ENCODE measurements at places on chromosomes 6 and 20.

GRCh38 chr20:37759052-37759553 is 65.3 kb downstream of the CTNNBL1 start:
- no peak for DNase-seq

- peak; percentile 16 for DNase-seq
Measured at GRCh38 chr6:20200761-20201630, 11.3 kb downstream of the MBOAT1 start.

- DNase-seq, result no peak
Measured at GRCh38 chr6:26743157-26743821, 83.7 kb upstream of the ZNF322 start.

DNA sequence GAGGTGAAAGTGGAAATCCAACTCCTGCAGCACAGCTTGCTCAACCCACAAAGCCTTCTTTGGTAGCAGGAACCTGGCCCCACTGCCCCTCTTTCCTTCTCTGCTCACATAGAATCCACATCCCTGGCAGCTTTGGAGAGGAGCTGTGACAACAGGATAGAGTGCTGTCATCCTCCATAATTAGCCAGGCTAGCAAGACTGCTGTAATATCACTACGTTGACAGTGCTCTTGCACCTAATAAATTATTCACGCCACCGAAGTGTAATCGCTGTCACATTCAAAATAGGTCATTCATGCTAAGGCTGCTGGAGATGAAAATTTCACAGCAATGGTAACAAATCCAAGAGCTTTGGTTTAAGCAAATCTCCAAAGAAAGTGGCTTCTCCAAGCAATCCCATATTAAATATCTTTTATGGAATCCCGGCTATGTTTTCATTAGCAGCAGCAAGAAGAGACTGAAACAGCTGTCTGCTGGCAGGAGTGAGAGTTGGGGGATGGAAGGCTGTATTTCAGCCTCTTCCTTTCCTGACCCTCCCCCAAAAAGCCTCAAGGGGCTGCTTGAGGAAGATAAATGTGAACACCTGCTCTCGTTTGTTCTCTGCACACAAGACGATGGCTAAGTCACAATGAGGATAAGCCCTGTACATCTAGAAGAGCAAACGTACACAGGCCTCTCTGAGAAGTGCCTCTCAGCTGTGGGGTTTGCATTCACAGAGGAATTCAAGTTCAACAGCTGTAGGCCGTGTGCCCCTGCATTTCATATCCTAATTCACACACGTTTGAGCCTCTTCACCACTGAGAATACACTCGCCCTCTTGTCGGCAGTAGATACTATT is 16.5 kb downstream of the RIPOR2 start:
- no peak for DNase-seq

- no peak for DNase-seq
Measured at GRCh38 chr20:50325651-50326050, 135.0 kb downstream of the CEBPB start.

- peak; percentile 13 for DNase-seq
Measured at GRCh38 chr20:45229264-45230056, 8.3 kb downstream of the SEMG2 start.

GRCh38 chr6:48471326-48471725 is 360.3 kb upstream of the PTCHD4 start:
- no peak for DNase-seq

DNA sequence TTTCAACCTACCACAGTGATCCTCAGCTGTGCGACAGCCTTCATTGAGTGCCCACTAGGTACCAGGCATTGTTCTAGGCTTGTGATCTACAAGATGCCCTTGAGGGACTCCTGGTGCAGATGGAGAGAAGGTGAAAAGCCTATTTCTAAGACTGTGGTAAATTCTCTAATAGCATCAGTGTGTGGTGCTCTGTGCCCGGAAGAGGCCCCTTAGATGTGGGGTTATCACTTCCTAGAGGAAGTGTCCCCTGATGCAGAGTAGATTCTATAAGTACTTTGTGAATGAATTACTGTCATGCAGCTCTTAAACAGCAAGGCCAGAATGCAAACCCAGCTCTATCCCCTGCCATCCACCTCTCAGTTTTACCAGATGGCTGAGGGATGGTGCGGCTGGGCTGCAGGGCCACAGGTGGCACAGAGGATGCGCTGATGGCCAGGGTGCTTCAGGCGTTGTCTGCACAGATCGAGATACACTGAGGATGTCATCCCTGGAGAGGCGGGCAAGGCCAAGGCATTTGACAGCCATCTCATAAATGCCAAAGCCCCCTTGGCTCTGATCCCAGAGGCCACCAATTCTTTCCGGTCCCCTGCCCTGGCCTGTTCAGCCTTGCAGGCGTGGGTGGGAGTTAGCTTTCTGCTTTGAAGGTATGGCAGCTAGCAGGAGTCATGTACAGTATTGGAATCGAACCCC is 96.7 kb downstream of the TOX2 start:
- DNase-seq, result no peak

DNA sequence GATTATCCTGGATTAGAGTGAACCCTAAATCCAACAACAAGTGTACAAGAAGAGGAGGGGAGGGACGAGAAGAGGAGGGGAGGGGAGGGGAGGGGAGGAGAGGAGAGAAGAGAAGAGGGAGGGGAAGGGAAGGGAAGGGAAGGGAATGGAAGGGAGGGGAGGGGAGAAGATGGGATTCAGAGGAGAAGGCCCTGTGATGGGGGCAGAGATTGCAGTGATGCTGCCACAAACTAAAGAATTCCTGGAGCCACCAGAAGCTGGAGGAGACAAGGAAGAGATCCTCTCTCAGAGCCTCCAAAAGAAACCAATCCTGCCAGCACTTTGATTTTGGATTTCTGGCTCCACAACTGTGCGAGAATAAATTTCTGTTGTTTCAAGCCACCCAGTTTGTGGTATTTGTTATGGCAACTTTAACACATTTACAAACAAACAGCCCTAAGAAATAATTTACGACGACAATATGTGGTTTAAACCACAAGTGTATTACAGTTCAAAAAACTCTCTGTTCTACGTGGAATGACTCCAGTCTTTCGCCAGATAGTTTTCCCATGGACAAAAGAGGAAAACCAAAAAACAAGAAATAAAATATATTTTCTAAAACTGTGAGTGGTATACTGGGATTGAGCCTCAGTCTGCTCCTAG is 235.4 kb downstream of the HDGFL1 start:
- DNase-seq, result peak; percentile 41

All from SJSA1 (cell line).